OCI-M1 (cell line): ENCODE measurements at places on chromosomes 1 and 21.
A peak's percentile ranks its signal among the peaks of the same experiment; 100 is the strongest.

DNA sequence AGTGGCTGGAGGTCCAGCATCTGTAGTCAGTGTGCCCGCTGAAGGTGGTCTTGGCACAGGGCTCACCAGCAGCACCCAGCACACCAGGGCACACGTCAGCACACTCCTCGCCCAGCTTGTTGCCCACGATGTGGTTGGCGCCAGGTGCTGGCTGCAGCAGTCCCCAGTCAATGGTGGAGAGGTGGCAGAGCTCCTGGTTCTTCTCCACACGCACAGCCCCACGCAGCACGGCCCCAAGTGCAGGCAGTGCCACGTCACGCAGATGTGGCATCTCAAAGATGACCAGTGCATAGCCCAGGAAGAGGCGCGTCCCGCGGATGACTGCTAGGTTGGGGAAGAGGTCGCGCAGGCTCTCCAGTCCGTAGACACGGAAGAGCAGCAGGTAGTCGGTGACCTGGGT, 5.2 kb downstream of the INSRR start:
- DNase-seq, result no peak

DNA sequence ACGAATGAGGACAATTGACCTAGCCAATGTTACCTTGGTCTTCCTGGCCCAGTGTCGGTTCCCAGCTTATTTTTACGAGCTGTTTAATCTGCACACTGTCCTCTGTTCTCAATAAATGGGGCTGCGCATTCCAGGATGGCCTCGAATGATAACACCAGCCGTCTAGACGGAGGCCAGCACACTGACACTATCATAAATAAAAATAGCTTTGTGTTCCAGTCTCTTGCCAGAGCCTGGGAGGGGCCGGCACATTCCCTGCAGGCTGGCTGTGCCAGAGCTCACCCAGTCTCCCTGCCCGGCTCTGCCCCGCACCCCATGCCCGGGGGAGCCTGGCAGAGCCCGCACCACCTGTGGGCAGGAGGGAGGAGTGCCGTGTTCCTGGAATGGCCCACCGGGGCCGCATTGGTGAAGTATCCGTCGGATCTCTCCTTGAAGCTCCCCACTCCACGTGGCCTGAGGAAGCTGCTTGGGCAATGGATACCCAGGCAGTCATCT, 92.1 kb downstream of the SPSB1 start:
- DNase-seq, result no peak

GRCh38 chr1:69421286-69421685, 146.4 kb upstream of the LRRC7 start:
- no peak for DNase-seq

DNA sequence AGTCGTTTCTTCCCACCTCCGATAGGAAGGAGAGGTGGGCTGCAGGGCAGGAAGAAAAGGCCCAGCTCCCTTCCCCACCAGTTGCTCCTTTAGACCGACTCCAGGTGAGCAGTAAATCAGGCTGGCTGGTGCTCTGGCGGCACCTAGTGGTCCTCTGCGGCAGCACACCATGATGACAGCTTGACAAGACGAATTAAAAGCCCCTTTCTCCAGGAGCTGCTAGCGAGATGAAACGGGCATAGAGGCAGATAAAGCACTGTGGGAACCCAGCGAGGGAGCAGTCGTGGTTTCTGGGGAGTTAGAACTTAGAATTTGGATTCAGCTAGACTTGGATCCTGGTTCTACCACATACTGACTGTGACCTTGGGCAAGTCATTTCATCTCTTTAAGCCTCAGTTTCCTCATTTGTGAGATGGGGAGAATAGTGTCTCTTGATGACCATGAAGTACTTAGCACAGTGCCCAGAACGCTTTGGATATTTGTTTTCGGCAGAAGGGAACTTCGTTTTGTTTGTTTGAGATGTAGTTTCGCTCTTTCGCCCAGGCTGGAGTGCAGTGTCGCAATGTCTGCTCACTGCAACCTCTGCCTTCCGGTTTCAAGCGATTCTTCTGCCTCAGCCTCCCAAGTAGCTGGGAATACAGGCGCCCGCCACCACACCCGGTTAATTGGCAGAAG, 21.8 kb upstream of the COL9A2 start:
- DNase-seq, result peak; percentile 92

- no peak for DNase-seq
Measured at GRCh38 chr21:31042080-31042464, 3.8 kb upstream of the KRTAP19-8 start.

- no peak for DNase-seq
Measured at GRCh38 chr1:20644416-20644815, 11.2 kb downstream of the PINK1 start.

DNA sequence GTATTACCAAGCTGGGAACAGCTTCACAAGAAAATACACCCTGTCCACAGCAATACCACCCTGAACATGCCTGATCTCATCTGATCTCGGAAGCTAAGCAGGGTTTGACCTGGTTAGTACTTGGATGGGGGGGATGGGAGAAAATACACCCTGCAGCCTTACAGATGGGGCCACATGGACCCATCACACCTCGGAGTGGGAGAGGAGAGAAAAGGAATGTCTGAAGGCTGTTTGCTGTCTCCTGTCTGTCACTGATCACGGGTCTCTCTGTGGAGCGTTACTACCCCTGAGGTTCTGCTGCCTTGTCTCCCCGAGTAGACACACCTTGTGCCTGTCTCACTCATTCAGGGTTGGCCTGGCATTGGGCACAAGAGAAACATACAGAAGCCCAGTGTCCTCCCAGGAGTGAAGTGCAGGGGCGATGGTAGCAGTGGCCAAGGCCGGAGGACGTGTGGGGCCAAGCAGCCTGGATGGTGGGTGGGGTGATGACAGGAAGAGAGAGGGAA, 48.0 kb downstream of the TEX35 start:
- no peak for DNase-seq

GRCh38 chr1:12230549-12231275, 882 bp downstream of the VPS13D start:
- DNase-seq, result no peak

DNA sequence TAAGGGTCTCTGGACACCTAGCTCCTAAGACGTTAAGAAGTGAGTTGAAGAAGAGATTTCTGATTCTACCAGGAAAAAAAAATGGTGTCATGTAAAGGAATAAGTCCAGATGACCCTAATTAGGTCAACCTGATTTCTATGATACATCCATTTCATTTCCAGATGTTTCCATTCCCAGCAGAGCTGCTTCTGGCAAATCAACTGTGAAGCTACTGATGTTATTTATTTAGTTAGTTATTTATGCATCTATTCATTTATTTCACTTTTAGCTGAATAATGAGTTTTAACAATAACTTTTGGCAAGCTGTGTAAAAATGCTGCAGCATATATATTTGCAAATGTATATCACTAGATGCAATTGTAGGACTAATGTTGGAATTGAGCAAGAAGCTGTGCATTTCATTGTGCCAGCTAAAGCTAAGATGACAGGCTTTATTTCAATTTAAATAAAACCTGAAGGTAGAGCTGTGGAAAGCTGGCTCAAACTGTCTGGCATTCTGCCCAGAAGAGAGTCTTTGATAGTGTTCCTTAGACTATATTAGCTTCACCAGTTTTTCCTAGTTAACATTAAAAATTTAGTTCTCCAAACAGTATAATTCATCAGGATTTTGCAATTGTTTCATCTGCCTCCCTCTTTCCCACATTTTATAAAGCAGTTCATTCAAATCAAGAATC, 1164.4 kb upstream of the ADGRL4 start:
- DNase-seq, result no peak

GRCh38 chr1:157262891-157263290, 124.7 kb upstream of the ETV3 start:
- DNase-seq, result peak; percentile 32

GRCh38 chr1:172940174-172940855, 110.4 kb downstream of the TNFSF18 start:
- DNase-seq, result no peak

- peak; percentile 96 for DNase-seq
Measured at GRCh38 chr1:26275580-26276431, 4.1 kb upstream of the SH3BGRL3 start.

DNA sequence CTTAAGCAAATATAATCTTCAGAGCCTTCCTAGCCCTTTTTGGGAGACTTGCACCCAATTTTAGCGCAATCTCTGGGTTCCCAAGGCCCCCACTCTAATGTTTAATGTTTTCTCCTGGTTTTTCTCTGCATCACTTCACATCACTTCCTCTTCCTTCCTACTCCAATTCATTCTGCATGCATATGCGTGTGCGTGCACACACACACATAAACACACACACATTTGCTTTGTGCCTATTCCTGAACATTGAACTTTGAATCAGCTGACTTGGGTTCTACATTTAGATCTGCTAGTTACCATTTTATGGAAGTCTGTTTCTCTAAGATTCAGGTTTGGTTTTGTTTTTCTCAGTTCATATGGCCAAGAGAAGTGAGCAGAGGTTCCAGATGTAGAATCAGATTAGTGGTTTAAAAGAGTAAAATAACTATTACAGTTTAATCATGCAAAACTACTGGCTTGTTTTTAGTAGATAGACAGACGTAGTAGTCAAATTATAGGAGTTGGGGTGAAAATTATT, 7.4 kb upstream of the EDEM3 start:
- DNase-seq, result no peak
